Hematopoietic multipotent progenitor cell treated with erythropoietin and hydrocortisone succinate and interleukin-3 and kit ligand, for 8 days (in vitro differentiated cells): ENCODE measurements at places on chromosomes 4 and X.

GRCh38 chrX:11039926-11040325 lies 71.2 kb upstream of the HCCS start:
- no peak for DNase-seq

- DNase-seq, result peak; percentile 69
Observed at GRCh38 chrX:148599404-148599803, 99.0 kb downstream of the AFF2 start.

DNA sequence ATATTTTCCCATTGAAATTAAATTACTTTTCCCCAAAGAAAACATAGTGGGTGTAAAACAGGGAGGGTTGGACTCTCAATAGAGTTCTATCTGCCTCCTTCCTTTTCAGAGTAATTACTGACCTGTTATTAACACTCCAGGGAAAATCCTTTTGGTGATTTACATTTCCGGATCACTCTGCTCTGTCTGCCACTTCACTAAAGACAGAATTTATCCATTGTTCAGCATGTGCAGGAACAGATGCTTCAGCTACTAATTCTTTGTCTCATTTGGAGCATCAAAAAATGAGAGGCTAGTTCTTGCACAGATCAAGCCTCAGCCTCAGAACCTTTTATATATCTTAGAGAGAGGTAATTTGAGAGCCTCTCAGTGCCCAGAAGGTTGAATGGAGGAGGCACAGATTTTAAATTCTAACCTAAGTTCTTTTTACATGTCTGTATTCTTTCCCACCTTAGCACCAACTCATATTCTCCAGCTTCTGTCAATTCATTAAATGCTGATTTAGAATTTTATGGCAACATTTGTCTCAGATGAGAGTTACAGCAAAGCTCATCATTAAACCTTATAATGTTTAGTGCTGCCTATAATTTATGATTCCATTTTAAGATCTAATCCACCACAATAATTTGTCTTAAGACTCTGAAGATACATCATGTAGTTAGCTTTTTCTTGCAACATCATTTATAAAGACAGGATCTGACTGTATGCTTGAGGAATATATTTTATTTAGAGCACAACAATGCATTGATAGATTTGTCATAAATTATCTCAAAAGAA lies 1494.4 kb downstream of the STIM2 start:
- DNase-seq, result no peak

DNA sequence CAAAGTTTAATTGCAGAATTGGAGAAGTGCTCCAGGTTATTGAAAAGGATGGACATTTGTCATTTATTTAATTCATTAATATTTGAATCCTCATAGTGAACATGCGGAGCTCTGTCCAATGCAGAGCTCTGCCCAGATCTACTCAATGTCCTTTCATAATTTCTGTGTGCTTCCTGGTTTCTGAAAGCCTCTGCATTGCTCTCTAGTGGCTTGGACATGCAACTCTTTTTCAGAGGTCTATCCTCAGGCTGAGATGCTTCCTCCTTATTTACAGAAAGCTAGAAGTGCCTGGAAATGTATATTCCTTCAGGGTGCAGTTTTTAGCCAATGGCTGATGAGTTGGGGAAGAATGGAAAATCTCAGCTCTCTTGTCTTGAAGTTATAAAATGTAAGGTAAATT lies 786.1 kb upstream of the AADAT start:
- DNase-seq, result no peak

GRCh38 chr4:159015841-159016240 lies 87.0 kb upstream of the RAPGEF2 start:
- DNase-seq, result peak; percentile 17

DNA sequence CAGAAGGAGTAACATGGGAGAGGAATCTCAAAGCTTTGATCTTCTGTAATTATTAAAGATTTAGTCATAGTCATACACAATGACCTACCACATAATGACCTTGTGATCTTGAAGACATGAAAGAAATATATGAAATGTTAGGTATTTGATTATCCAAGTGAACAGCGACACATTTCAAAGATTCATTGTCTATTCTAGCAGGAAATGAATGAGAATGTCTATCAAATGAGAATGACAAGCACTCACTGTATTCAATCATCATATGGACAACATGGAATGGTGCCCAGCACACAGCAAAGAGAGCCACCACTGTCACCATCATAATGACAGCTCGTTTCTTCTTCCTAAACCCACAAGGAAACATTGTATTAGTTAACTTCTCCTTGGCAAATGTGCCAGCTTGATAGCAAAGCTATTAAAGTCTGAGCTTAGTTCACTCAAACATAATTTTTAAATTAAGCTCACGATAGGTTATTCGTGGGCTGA lies 50.6 kb downstream of the QRFPR start:
- no peak for DNase-seq

- DNase-seq, result no peak
Observed at GRCh38 chrX:3262901-3263300, 83.6 kb downstream of the MXRA5 start.

DNA sequence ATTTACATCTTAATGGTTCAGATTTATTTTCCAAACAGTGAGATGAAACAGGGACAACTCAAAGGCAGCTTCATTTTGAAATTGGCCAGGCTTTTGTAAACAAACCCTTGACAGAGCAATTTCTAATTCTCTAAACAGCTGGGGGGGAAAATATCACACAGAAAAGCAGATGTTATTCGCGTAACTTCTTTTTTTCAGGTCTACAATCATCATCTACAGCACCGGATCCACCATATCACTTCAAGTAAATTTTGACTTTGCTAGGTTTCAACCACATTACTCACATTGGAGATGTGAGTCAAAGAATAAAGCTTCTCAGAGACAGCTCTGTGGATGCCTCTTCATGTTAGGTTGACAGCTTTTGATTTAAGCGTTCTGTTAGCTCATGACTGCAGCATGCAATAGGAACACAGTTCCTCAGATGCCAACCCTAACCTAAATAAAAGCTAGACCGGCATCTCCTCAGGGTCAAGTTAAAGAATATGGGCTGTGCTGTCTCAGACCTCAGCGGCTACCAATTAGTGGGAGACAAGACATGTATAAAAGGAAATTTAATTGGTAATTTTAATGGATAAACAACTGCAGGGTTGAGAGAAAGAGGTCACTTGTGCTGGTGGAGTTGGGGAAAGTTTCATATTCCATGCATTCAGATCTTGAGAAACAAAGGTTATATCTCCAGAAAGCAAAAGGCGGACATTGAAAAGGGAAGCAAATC lies 26.8 kb downstream of the AMELX start:
- no peak for DNase-seq

DNA sequence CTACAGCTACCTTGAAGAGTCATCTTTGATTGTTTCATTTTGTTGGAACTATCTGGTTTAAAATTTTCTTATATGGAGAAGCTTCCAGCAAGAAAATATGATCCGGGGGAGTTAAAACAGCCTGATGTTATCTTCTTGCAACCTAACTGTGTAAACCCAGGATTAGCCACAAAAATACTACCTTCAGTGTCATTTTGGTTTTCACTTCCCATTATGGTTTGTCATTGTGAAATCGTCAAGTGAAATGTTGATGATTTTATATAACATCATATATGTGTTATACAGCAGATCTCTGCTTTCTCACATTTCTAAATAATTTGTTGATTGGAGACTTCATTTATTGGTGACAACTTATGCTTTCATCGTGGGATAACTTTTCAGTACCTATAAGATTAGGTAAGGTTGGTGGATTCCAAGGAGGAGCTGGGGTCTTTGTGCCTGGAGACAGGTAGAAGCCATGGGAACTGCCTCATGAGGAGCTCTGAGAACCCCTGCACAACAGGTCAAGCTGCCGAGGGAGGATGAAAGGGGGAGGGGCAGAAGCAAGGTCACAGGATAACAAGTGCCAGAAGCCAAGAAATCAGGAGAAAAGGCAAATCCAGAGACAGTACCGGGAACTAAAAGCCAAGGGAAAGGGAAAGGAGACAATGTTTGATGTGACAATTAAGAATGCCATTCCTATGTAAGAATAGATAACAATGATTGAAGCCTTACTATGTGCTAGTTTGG lies 7.2 kb downstream of the ARHGAP24 start:
- DNase-seq, result no peak

- DNase-seq, result no peak
Observed at GRCh38 chr4:25308306-25308705, 4.3 kb upstream of the ZCCHC4 start.

DNA sequence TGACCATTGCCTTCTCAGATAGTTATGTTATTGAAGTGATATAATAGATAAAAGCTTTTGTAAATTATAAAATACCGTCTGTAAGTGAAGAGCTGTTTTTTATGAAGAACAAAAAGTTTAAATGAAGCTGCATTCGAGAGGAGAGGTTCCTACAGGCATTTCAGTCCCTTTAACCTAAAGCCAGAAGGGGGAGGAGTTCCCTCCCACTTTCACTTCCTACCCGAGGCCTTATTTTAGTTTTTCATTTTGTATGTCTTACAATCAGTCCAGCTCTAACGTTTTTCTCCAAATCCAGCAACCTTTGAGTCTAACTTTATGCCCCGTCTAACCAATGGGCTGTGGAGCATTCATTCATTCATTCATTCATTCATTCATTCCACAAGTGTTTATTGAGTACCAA lies 16.5 kb upstream of the SOX3 start:
- no peak for DNase-seq

- no peak for DNase-seq
Observed at GRCh38 chrX:148649145-148649795, 148.9 kb downstream of the AFF2 start.

DNA sequence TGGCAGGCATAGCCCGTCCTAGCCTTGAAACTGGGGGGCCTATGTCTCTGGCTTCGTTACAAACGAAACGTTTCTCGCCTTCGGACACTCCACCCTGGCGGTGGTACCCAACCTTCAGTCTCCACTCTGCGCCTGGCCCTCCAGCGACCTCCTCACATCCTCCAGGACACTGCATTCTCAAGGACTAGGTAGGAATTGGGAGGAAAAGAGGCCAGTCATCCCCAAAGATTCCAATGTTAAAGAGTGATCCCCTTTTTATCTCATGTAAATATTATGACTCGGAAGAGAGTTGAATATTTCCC lies 2.1 kb upstream of the NKX6-1 start:
- DNase-seq, result no peak

- peak; percentile 63 for DNase-seq
Observed at GRCh38 chr4:173333658-173334084, 487 bp downstream of the HMGB2 start.

GRCh38 chr4:138177278-138177968 lies 64.7 kb downstream of the SLC7A11 start:
- DNase-seq, result no peak

GRCh38 chr4:151993521-151993920 lies 232.7 kb upstream of the GATB start:
- no peak for DNase-seq

DNA sequence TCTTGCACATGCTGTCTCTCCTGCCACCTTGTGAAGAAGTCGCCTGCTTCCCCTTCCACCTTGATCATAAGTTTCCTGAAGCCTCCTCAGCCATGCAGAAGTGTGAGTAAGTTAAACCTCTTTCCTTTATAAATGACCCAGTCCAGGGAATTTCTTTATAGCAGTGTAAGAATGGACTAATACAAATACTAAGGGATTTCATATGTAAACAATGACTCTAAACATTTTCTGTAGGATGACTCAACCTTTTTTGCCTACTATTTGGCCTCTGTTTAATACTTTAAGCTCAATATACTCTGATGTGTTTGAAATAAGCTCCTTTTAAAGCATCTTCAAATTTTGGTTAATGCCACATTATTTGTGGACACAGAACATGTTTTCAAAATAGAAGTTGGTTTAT lies 813.5 kb upstream of the SLIT2 start:
- DNase-seq, result no peak

DNA sequence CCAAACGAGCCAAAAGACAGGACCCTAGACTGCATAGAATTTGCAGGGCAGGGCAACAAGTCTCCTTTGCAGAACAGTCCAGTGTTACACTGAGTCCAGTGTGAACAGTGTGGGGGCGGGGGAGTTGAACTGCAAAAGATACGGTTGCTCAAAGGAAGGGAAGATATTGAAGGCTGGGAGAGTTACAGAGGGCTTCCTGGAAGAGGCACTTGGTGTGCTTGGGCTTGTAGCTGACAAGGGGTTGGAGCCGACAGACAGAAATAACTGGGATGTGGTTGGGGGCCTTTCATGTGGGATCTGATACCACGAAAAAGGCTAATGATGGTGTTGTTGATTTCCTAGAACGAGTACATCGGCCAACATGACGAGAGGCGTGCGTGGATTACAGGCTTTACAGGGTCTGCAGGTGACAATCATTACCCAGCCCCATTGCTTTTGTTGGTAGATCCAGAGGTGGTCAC lies 6.1 kb downstream of the XPNPEP2 start:
- no peak for DNase-seq

DNA sequence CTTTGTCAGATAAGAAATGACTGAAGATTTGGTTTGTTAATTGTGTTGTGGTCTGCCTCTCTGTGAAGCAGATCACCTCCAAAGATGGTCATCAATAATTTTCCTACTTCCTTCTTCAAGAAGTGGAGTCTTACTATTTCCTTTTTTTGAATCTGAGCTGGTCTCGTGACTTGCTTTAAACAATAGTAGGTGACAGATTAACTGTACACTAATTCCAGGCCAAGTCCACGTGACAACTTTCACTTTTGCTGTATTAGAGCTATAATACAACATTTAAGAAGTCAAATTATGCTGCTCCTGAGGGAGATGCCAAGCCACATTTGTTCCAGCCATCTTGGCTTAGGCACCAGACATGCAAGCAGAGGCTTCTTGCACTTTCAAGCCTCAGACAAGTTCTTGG lies 393.8 kb upstream of the GRID2 start:
- DNase-seq, result no peak

GRCh38 chrX:2185341-2186082 lies 315.3 kb downstream of the DHRSX start:
- no peak for DNase-seq
